ENCODE measurements at places on chromosomes 6 and 20.

GRCh38 chr6:21140966-21141365 lies 452.6 kb upstream of the SOX4 start:
- DNase-seq: no peak

- DNase-seq: no peak
These were observed 15.1 kb downstream of the PDSS2 start for GRCh38 chr6:107444277-107444676.

DNA sequence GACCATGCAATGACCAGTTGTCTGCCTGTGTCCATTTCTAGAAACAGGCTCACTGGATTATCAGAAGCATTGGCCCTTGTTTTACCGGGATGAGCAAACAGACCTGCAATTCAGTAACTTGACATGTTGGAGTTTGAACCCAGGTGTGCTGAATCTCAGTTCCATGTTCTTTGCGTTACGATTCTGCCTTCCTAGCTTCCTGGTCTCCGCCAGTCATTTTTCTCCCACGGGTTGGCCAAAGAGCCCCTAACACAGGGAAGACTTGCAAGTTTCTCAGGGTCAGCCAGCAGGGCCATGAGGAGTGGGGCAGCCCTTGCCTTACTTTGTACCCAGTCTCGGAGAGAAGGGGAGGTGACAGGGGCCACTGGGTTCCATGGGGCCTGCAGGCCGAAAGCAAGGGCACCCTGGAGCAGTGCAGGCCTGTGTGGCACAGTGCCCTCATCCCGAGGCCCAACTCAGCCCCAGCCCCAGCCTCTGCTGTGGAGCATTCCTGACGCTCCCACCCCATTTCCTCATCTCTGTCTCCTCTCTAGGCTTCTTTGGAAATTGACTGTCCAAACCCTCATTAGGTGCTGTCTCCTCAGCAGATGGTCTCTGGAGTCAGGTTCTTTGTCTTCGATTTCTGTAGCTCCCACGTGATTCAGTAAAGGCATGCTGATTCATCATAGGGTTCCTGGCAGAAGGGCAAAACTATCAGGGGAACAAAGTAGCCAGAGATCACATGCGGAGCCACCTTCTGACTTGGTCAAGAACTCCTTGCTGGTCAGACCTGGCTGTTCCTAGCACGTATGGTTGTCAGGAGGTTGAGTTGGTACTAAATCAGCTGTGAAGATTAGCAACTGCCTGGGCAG lies 23.6 kb downstream of the CDS2 start:
- DNase-seq: no peak

DNA sequence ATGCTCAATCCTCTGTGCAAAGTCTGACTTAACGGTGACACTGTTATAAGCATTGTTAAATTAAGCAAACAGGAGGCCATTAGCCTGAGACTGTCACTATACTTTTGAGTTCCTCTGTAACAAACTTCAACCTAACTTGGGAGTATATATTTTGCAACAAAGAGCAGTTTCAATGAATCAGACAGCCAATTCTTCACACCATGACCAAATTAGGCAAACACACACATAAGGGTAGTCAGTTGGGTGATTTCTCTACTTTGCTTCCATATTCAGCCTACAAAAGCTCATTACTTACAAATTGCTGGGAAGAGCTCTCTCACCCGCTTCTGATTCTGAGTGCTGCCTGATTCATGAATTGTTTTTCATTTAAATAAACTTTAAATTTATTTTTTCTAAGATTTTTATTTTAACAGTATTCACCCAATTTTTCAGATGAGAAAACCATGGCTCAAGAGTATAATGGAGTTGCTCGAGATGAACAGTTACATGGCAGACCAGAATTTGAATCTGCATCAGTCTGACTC lies 60.5 kb downstream of the HACE1 start:
- no peak for DNase-seq

GRCh38 chr20:47586649-47587294 lies 85.1 kb downstream of the NCOA3 start:
- no peak for DNase-seq

DNA sequence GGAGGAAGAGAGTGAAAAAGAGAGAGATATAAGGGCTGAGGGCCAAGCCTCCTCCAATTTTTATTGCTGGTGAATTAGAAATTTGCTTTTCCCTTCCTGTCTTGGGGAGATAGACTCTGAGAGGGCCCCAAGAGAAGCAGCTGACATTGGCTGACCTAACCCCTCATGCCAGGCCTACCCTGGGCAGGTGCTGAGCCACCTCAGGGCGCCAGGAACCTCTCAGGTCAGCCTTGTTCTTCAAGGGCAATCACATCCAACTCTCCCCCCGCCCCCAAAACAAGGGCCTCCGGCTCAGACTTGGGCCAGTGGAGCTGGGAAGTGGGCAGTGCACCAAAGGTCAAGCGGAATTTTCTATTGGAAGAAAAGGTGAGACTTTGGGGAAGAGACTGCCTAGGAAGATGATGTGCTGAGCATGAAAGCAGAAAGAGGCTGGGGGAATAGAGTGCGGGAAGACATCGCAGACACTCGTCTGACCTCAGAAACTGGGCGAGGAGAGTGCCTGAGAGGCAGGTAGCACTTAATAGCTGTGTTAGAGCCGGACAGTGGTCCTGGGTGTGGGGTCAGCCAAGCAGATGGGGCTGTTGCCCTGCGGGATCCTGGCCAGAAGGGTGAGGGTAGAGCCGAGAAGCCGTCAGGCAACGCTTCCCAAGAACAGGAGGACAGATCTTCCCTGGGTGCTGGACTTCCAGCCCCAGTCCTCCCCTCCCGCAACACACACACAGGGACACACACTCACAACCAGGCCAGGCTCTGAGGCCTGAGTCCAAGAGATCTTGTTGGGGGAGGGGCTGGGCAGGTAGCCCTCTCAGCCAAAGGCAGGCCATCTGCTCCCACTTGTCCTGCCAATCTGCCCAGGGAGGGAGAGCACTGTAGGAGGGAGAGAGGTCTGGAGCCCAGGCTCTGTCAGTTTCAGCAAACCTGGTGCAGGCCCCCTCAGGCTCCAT lies 3.7 kb upstream of the FASTKD5 start:
- no peak for DNase-seq

DNA sequence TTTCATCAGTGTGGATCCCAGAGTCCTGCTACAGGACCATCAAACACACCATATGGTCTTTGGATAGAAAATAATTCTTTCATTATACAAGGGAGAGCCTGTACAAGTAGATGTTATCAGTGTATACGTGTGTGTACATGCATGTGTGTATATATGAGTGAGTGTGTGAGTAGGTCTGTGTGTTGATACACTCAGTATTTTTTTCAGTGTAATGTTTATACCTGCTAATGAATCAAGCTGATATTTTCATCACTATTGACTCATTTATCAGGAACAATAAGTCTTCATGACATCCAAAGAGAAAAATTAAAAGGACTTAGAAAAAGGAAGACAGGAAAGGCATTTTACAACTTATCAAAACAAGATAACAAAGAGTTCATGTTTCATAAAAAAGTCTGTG lies 66.5 kb downstream of the EPM2A start:
- DNase-seq: no peak

- no peak for DNase-seq
These were observed 232.4 kb upstream of the RSPO3 start for GRCh38 chr6:126886106-126886505.

GRCh38 chr6:170090561-170090960 lies 200.3 kb downstream of the DLL1 start:
- no peak for DNase-seq

- DNase-seq: no peak
These were observed 16.3 kb downstream of the STX7 start for GRCh38 chr6:132496519-132497180.

DNA sequence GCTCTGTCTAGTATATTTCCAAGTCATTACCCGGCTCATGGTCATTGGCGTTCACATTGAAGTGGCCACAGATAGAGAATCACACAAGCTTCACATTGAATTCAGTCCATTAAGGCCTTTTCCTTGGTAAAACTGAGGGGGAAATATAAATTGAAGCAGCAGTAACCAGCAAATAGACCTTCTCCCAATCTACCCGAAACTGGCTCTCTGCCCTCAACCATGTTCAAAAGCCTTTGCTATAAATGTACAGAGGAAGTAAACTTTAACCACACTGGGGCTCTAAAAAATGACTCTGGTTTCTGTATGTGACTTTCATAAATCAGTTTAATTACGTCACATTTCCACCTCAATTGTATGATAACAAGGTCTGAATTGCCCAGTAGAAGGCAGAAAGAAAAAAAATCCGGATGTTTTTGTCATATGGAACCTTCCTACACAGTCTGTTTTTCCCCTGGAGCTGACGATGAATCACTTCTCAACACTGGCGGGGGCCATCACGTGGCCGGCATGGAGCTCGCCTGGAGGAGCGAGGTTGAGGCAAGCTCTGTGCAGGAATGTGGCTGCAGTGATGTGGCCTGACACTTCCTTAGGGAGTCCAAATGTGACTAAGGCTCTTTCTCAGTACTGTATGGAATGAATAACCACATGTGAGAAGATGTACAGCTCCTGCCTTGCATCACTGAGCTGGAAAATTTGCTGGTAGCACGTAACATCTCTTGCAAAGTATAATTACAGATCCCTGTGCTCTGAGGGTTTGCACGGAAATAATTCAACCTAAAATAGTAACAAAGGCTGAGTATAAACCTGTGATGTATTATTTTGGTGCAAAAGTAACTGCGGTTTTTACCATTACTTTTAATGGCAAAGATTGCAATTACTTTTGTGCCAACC lies 58.6 kb upstream of the SNX9 start:
- DNase-seq: peak; percentile 94

GRCh38 chr6:168920289-168920688 lies 333.4 kb downstream of the THBS2 start:
- no peak for DNase-seq

GRCh38 chr6:9766240-9766915 lies 648.5 kb downstream of the TFAP2A start:
- no peak for DNase-seq

DNA sequence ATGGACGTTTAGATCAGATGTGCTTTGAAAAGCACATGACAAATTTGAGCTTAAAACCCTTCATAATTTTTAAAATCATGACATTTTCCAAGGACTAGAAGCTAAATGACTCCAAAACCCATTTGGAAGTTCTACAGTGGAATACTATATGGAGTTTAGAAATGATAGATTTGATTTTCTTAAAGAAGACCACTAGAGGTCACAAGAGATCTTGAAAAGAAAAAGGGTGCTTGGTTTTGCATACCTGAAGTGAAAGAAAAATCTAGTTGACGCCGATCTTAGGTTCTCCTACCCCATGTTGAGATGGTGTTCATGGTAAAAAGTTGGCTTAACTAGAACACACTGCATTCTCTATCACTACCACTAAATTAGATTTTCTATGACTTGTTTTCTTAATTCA lies 31.5 kb downstream of the CFAP61 start:
- no peak for DNase-seq

- no peak for DNase-seq
These were observed 43.6 kb upstream of the DEFB112 start for GRCh38 chr6:50093116-50093937.

Data from T-helper 22 cell (primary cell).